Lung (tissue), 17 donors: ENCODE measurements at places on chromosomes 7 and 10. TPM values are rescaled to one million over a fixed set of nuclear protein-coding genes. Genes with fewer than 3 reads are reported as not detected.

OR2A5 gene
- total RNA-seq, result not detected

TIAL1 gene
- total RNA-seq, result 149 TPM

CADPS2 gene
- 37.9 TPM for total RNA-seq

TRIM50 gene
- total RNA-seq, result not detected

OPN4 gene
- total RNA-seq, result 0.12 TPM

ABCC2 gene
- 1.3 TPM for total RNA-seq

CAMK2G gene
- total RNA-seq, result 41.1 TPM

GRCh38 chr7:134855442-134855841, 76.0 kb downstream of the CALD1 start:
- DNase-seq, result peak; percentile 72
- H3K4me1 ChIP-seq, result peaks cover 39% of the 10 kb centered on the region
- H3K27me3 ChIP-seq, result no peaks in the 10 kb centered on the region

- no peaks in the 10 kb centered on the region for H3K27me3 ChIP-seq
- H3K36me3 ChIP-seq, result no peaks in the 10 kb centered on the region
- no peaks in the 10 kb centered on the region for H3K4me1 ChIP-seq
- DNase-seq, result no peak
- H3K4me3 ChIP-seq, result no peak overlapping the region
Measured at GRCh38 chr10:131084791-131085090, 226.8 kb downstream of the TCERG1L start.

- H3K4me3 ChIP-seq, result no peak overlapping the region
- peaks cover 26% of the 10 kb centered on the region for H3K4me1 ChIP-seq
- no peak overlapping the region for H3K27ac ChIP-seq
- DNase-seq, result no peak
- no peaks in the 10 kb centered on the region for H3K27me3 ChIP-seq
Measured at GRCh38 chr7:25308246-25308645, 80.0 kb upstream of the NPVF start.

DNA sequence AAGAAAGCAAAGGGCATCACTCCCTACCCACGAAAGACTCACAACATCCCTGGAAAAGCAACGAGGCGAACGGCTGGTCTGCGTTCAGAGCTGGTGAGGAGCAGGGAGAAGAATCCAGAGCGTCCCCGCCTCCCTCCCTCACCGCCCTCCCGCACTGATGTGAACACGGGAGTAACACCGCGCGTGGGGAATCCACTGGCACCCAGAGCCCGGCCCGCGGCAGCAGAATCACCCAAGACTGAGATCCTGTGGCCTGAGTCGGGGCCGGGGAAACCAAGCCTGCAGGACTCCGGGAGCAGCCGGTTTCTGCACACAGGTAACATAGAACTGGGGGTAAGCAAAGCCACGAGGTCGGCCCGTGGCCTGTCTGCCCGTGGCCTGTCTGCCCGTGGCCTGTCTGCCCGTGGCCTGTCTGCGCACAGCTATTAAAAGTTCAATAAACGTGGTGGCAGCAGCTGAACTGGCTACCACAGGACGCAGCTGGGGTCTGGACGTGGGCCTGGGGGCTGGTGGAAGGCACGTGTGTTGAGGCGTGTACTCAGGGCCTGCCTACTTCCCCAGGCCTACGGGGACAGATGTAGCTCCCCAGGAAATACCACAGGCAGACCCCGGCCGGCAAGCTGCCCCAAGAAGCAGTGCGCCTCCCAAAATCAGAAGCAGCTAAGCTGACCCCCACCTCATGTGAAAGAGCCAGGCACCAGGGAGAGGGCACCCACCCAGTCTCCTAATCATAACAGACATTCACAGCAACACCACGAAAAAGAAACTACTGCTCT, 23.0 kb downstream of the DIP2C start:
- H3K36me3 ChIP-seq, result no peaks in the 10 kb centered on the region
- no peak overlapping the region for H3K27ac ChIP-seq
- H3K27me3 ChIP-seq, result no peaks in the 10 kb centered on the region
- no peak for DNase-seq
- peaks cover 12% of the 10 kb centered on the region for H3K4me1 ChIP-seq
- H3K4me3 ChIP-seq, result no peak overlapping the region

- H3K36me3 ChIP-seq, result no peaks in the 10 kb centered on the region
- H3K27me3 ChIP-seq, result no peaks in the 10 kb centered on the region
- peak overlapping the region; percentile 97 for H3K27ac ChIP-seq
- no peaks in the 10 kb centered on the region for H3K4me1 ChIP-seq
Measured at GRCh38 chr10:28302012-28302637, 739 bp downstream of the MPP7 start.

GRCh38 chr7:831596-832166, 595 bp upstream of the SUN1 start:
- H3K27ac ChIP-seq, result peak overlapping the region; percentile 96
- H3K4me1 ChIP-seq, result peaks cover 7% of the 10 kb centered on the region
- no peak for DNase-seq
- no peak overlapping the region for H3K4me3 ChIP-seq
- H3K36me3 ChIP-seq, result peaks cover 4% of the 10 kb centered on the region
- no peaks in the 10 kb centered on the region for H3K27me3 ChIP-seq

- H3K27me3 ChIP-seq, result no peaks in the 10 kb centered on the region
- H3K4me1 ChIP-seq, result no peaks in the 10 kb centered on the region
- no peaks in the 10 kb centered on the region for H3K36me3 ChIP-seq
- no peak overlapping the region for H3K27ac ChIP-seq
- H3K4me3 ChIP-seq, result no peak overlapping the region
Measured at GRCh38 chr10:19154375-19154774, 105.8 kb downstream of the MALRD1 start.

DNA sequence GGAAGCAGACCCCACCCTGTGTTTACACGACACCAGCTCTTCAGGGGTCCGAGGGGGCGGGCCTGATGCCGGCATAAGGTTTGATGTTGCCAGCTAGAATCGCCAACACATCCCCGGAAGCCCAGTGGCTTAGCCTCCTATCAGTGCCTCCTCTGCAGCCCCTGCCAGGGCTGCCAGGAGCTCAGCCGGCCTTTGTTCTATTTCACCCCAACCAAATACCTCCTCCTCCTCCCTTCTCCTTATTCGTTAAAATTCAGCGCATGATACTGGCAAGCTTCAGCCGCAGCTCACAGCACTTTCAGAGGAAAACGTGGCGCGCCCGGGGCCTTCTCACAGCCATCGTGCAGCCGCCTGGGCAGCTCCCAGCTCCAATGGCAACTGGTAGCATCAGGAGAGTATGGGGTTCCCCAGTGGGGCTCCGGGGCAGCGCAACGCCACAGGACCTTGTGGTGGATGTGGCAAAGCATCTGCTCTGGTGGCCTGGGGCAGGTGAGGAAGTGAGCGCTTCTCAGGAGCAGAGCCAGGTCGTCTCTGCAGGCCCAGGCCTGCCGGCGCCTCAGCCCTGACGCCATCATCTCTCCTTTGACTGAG, 176.4 kb upstream of the RHEB start:
- no peaks in the 10 kb centered on the region for H3K27me3 ChIP-seq
- H3K36me3 ChIP-seq, result no peaks in the 10 kb centered on the region
- H3K27ac ChIP-seq, result peak overlapping the region; percentile 20
